Lung (tissue), 17 donors: ENCODE measurements at places on chromosomes 5 and 9. TPM values are rescaled to one million over a fixed set of nuclear protein-coding genes. Genes with fewer than 3 reads are reported as not detected.

DNA sequence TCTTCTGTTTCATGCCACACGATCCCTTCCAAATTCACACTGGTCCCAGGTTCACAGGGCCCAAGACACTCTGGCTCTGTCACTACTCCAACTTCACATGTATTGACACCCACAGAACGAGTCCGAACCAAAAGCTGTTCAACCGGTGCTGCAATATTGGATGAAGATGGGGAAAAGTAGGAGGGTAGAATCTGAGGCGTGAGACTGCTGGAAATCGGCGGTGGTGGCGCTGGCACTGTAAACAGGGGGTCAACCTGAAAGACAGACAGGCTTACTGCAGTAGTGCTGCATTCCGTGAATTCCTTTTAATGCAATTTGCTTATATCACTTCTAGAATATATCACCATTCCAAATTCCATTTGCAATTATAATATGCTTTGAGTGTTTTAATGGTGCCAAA, 45.4 kb downstream of the ZNF608 start:
- H3K27ac ChIP-seq, result no peak overlapping the region
- peaks cover 8% of the 10 kb centered on the region for H3K4me1 ChIP-seq
- no peaks in the 10 kb centered on the region for H3K27me3 ChIP-seq
- H3K4me3 ChIP-seq, result no peak overlapping the region
- H3K36me3 ChIP-seq, result peaks cover 13% of the 10 kb centered on the region

DNA sequence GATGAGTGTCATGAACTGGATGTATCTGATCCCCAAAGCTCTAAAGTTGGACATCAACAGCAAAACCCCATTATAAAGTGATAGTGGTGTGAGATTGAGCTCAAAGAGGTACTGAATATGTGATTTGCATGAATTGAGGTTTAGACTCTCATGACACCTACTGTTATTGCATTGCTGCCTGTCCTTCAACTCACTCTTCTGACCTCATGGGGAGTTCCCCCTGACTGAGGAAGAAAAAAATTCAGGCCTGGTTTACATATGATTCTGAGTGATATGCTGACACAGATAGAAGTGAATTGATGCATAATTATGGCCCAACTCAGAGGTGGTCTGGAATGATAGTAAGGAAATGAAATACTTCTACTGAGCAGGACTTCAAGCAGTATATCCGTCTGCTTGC, 76.2 kb upstream of the CHD1 start:
- no peak for DNase-seq
- H3K4me3 ChIP-seq, result no peak overlapping the region
- no peaks in the 10 kb centered on the region for H3K36me3 ChIP-seq

DNA sequence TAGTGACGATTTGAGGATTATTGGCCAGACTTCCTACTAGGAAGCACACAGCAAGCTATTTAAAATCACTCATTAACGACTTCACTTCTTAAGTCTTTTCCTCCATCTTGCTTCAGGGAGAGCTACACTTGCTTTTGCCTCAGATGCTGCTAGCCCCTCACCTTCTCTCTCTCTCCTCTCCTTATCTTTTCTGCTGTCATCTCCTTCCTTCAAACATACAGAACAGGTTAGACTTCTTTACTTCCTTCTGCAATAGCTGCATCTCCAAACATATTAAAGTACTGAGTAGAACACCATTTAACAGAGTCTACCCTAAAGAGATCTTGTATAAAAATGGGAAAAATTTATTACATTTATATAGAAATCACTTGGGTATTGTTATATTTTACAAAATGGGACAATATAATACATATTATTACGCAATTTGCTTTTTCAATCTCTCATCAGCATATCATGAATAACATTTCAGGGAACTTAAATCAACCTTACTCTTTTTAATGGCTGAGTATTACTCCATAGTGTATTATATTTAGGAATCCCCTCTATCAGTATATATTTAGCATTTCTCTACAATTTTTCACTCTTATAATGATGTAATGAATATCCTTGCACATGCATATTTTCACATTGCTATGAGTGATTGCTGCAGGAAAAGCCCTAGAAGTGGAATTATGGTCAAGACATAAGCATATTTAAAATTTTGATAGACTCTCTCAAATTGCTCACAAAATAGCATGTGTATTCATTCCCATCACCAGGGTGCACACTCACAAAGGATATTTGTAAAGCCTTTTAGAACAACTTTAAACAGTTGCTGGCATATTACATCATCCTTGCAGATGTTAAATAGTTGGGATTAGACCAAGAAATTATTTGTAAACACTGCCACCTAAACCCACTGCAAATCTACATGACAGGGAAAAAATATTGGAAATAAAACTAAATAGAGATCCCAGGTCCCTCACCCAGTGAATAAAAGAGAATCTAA, 164.5 kb upstream of the NFIB start:
- DNase-seq, result peak; percentile 39
- H3K4me3 ChIP-seq, result no peak overlapping the region
- H3K27ac ChIP-seq, result no peak overlapping the region

Gene SOX30
- 0.07 TPM for polyA plus RNA-seq

GRCh38 chr5:84869675-84870074, 485.0 kb upstream of the EDIL3 start:
- no peaks in the 10 kb centered on the region for H3K4me1 ChIP-seq
- H3K36me3 ChIP-seq, result no peaks in the 10 kb centered on the region
- no peak for DNase-seq
- no peak overlapping the region for H3K4me3 ChIP-seq
- no peak overlapping the region for H3K27ac ChIP-seq
- H3K27me3 ChIP-seq, result no peaks in the 10 kb centered on the region

DNA sequence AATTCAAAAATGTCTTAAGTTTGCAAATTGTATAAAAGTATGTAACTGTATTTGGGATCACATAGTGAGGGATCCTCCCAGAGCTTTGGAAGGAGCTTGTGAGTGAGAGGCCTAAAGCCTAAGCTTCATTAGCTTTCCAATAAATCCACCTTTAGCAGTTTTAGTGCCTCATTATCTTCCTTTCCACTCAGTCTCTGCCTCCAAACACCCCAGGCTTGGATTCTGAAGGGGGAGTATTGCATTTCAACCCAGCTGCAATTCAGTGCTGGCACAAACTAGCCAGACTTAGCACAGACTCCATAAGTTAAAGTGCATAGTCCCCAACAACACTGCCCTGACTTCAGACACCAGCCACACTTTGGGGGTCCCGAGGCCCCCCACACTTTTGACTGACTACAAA, 113.5 kb downstream of the SMARCA2 start:
- no peak overlapping the region for H3K4me3 ChIP-seq
- DNase-seq, result no peak
- H3K4me1 ChIP-seq, result peaks cover 23% of the 10 kb centered on the region
- H3K27ac ChIP-seq, result no peak overlapping the region
- H3K27me3 ChIP-seq, result no peaks in the 10 kb centered on the region

Gene TIMD4
- 0.16 TPM for polyA plus RNA-seq

Gene RNF183
- 1.1 TPM for polyA plus RNA-seq

- H3K4me1 ChIP-seq, result no peaks in the 10 kb centered on the region
- no peak for DNase-seq
- no peak overlapping the region for H3K27ac ChIP-seq
- H3K36me3 ChIP-seq, result no peaks in the 10 kb centered on the region
- no peak overlapping the region for H3K4me3 ChIP-seq
These were observed 101.5 kb upstream of the SNX2 start for GRCh38 chr5:122673343-122673742.
